ENCODE measurements at places on chromosomes 2 and 18. TPM values are rescaled to one million over a fixed set of nuclear protein-coding genes. Genes with fewer than 3 reads are reported as not detected.

KIAA2012 gene
- not detected for total RNA-seq

FAM161A gene
- 8.4 TPM for total RNA-seq

NAT8 gene
- total RNA-seq = not detected

FSIP2 gene
- not detected for total RNA-seq

BOLL gene
- not detected for total RNA-seq

SLC23A3 gene
- total RNA-seq = 0.82 TPM

SLC11A1 gene
- 0.08 TPM for total RNA-seq

REG3G gene
- not detected for total RNA-seq

AGXT gene
- total RNA-seq = not detected

ZBTB7C gene
- total RNA-seq = 0.23 TPM

CFLAR gene
- 97.1 TPM for total RNA-seq

GULP1 gene
- total RNA-seq = 43.4 TPM

AFF3 gene
- total RNA-seq = 0.01 TPM

CAPN14 gene
- 0.05 TPM for total RNA-seq

SP5 gene
- total RNA-seq = not detected

LAMA1 gene
- total RNA-seq = 0.07 TPM

CTDP1 gene
- 15.7 TPM for total RNA-seq

TIMM21 gene
- 58.3 TPM for total RNA-seq

FMNL2 gene
- 26.6 TPM for total RNA-seq

CCDC74B gene
- total RNA-seq = 4.2 TPM

TUBB8B gene
- total RNA-seq = not detected

TRIB2 gene
- 0.47 TPM for total RNA-seq

CNDP1 gene
- total RNA-seq = not detected

CCL20 gene
- 7.8 TPM for total RNA-seq

EFR3B gene
- 9.2 TPM for total RNA-seq

CPO gene
- total RNA-seq = not detected

DLGAP1 gene
- total RNA-seq = not detected

SERPINB2 gene
- 0.07 TPM for total RNA-seq

AQP12A gene
- total RNA-seq = not detected

PTPRM gene
- total RNA-seq = 33.7 TPM

ALPP gene
- total RNA-seq = 12.1 TPM

RBM45 gene
- 10.3 TPM for total RNA-seq

NIFK gene
- total RNA-seq = 79.1 TPM

CCDC142 gene
- total RNA-seq = 14.1 TPM

SMAD7 gene
- 22.4 TPM for total RNA-seq

PLCL1 gene
- not detected for total RNA-seq

RIT2 gene
- not detected for total RNA-seq

NT5DC4 gene
- total RNA-seq = not detected

PSMD1 gene
- total RNA-seq = 120 TPM

TYW5 gene
- 6.8 TPM for total RNA-seq

ASB18 gene
- not detected for total RNA-seq

KCNG2 gene
- 0.07 TPM for total RNA-seq

NAB1 gene
- total RNA-seq = 26.2 TPM

TFCP2L1 gene
- 23.9 TPM for total RNA-seq

EFHD1 gene
- 4.3 TPM for total RNA-seq

FZD7 gene
- total RNA-seq = 5.6 TPM

ANKRD36C gene
- 3.5 TPM for total RNA-seq

OSR1 gene
- total RNA-seq = 9.3 TPM

DSG4 gene
- not detected for total RNA-seq

EDAR gene
- total RNA-seq = 0.09 TPM

SERPINB8 gene
- 9.3 TPM for total RNA-seq

ZNF24 gene
- total RNA-seq = 10.8 TPM

UGT1A1 gene
- total RNA-seq = 0.78 TPM

TTN gene
- total RNA-seq = 0.01 TPM

TNFRSF11A gene
- total RNA-seq = 7.8 TPM

LIPG gene
- total RNA-seq = 0.34 TPM

SP100 gene
- total RNA-seq = 27.6 TPM

PRKRA gene
- total RNA-seq = 26.6 TPM
